ENCODE measurements at places on chromosomes 11 and 22. TPM values are rescaled to one million over a fixed set of nuclear protein-coding genes. Genes with fewer than 3 reads are reported as not detected.

The PKDREJ gene
- not detected for total RNA-seq

The GP1BB gene
- total RNA-seq: not detected

The PLAAT5 gene
- total RNA-seq: not detected

The CAPN5 gene
- 2.8 TPM for total RNA-seq

The CCDC116 gene
- total RNA-seq: 0.26 TPM
